ENCODE measurements at places on chromosomes 4 and X.

- no peak for DNase-seq
Observed at GRCh38 chrX:23804578-23804977, 21.6 kb downstream of the SAT1 start.

GRCh38 chr4:93066749-93067148 is 761.8 kb upstream of the ATOH1 start:
- no peak for DNase-seq

GRCh38 chrX:129769467-129770154 is 10.1 kb upstream of the SASH3 start:
- peak; percentile 82 for DNase-seq

DNA sequence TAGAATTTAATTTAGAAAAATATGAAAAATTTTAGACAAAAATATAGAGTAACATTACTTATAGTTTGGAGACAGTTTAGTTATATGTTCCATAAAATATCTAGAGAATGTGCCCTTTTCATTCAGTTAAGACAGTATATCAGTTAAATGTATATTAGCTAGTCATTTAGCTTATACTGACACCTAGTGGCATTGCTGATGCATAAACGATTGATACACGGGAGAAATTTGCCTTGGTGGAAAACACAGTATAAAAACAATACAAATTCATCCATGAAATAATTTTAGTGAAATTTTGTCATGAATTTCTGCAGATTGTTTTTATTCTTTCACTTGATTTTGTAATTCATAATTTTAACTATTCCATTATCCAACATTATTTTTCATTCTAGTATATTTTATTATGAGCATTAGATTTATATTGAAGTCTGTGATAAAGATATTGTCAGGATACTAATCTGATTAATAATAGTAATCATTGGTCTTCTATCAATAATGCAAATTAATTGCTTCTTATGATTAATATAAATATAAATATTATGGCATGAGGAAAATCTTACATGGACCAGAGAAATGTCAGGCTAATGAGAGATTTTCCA is 219.0 kb downstream of the TLL1 start:
- DNase-seq, result peak; percentile 30

- DNase-seq, result no peak
Observed at GRCh38 chr4:146224326-146224966, 10.1 kb downstream of the REELD1 start.

DNA sequence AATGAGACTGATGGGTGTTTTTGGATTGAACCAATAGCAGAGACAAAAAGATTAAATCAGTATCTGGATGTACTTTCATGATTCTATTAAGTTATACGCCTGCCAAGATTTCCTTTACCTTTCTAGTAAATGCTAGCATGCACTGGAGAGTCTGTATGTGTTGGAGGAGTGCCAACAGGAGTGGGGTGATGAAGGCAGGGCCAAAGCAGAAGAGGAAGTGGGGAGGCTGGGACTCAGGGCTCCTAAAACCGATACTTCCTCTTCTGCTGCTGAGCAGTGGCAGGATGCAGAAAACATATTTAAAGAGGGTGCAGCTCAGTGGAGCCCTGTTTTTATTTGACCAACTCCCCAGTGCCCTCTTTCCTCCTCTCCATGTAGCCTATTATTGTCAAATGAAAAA is 5.6 kb downstream of the CYSLTR1 start:
- peak; percentile 69 for DNase-seq

DNA sequence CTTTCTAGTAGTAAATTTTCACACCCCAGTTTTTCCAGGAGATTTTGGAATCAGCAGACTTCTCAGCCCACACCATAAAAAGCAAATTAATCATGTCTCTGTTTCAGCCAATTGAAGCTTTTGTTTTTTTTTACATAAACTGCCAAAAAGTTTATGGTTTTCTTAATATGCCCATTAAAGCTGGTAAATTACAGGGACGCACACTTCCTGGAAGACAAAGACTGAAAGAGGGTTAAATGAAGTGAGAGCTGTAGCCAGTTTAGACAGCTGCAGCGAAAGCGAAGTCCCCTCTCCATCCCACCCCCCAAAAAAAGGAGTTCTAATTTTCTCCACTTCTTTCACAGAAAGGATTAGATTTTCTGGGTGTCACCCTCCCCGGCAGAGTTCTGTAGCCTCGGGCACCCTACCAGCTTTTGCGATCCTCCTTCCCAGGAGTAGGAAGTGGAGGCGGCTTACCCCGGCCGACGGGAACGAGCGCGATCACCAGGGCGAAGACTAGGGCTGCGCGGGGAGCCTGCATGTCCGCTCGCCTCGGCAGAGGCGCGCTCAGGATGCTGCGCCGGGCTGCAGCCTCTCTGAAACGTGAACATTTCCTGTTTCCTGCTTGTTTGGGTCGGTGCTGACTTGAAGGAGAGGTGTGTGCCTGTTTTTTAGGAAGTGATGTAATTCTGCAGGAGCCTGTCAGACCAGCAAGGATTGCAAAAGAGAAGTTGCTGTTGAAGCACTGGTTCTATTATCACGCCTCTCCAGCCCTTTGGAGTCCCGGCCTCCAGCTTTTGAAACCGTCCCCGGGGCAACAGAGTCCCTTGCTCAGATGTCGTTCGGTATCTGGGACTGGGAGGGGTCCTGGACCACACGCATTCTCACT is at the start of gene TMEM154:
TMEM154 (minus strand) TSS at position 584 of the 868 bp plus-strand sequence; CDS start at position 520, 64 bp downstream.
- DNase-seq, result peak; percentile 82

- DNase-seq, result no peak
Observed at GRCh38 chr4:96708766-96709165, 868.9 kb downstream of the PDHA2 start.

DNA sequence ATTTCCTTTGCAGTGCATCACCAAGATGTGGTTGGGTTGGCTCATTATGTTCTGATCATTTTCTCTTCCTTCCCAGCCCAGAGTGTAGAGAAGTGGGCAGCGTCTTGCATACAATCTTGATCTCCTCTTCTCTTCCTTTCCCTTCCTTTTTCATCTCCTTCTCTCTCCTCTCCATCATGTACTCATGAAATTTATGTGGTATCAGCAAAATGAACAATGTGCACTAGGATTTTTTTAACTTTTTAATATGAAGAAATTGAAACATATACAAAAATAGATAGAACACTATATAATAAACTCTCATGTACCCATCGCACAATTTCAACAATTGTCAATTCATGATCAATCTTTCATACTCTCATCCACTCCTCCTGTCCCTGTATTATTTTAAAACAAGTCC is 593.5 kb downstream of the BCOR start:
- DNase-seq, result no peak

- DNase-seq, result no peak
Observed at GRCh38 chr4:22474636-22475310, 41.1 kb downstream of the ADGRA3 start.

DNA sequence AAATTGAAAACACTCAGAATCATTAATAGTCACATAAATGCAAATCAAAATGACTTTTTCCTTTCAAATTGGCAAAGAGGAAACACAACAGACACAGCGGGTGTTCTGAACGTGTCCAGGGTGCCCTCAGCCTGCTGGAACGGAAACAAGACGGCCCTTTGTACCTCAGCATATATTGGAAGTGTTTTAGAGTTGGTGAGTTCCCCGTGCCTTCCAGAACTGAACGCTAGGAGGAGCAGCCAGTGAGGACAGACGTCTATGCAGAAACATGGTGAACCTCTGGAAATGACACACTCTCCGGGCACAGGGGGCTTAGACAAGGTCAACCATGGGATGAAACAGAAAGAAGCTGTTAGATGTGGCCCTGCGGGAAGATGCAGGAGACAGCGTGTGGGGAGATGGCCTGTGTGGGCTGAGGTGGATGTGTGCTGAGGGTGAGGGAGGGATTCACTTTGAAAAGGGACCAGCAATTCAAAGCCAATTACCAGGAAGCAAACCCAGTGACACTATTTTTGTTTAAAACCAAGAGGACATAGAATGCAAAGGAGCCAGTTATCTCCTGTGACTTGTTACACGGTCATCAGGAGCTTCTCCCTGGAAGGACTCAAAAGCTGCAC is 40.4 kb downstream of the RNF212 start:
- DNase-seq, result peak; percentile 56

- DNase-seq, result no peak
Observed at GRCh38 chr4:133186210-133186609, 37.1 kb downstream of the PCDH10 start.

- DNase-seq, result no peak
Observed at GRCh38 chr4:5003372-5003857, 15.8 kb downstream of the CYTL1 start.

GRCh38 chr4:172963498-172964294 is 204.9 kb upstream of the GALNT7 start:
- no peak for DNase-seq

GRCh38 chr4:186658657-186659056 is 65.0 kb downstream of the FAT1 start:
- DNase-seq, result no peak

DNA sequence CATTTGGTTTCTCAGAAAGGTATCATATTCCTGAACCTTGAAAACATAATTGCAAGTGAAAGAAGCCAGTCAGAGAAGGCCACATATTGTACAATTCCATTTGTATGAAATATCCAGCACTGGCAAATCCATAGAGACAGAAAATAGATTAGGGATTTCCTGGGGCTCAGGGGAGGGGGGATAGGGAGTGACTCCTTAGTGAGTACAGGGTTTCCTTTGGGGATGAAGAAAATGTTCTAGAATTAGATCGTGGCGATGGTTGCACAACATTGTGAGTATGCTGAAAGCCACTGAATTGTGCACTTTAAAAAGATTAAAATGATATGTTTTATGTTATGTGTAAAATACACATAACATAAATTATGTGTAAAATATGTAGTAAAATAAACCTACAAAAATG is 10.3 kb downstream of the XPNPEP2 start:
- no peak for DNase-seq

DNA sequence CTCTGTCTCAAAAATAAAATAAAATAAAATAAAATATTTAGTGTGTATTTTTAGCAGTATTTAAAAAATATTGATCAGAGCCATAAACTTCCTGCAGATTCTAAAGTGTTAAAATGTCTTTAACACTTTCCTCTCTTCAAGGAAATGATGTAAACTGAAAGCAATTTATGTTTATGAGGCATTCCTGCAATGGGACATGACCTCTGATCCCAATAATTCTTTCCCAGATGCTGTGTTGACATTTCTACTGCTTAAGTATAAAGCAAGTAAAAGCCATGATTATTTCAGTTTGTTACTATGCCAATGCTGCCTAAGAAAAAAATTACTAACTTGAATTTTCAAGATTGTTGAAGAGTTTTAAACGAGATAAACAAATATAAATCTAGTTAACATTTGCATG is 29.0 kb downstream of the COQ2 start:
- DNase-seq, result no peak

DNA sequence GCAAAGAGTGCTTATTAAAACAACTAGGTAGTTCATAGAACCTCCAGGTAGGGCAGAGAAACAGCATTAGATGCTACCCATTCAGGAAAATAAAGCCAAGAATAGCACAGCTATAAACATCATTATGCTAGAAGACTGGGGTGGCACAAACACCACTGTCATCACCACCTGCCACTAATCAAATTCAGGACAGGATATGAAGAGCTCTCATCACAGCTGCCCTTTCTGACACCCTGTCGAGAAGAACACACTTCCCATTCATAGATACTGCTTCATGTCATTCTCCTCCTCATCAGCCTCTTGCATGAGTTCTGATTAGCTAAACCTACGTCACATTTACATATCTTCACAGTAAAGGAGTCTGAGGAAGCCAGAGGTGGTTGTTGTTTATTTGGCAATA is 692.3 kb upstream of the HS3ST1 start:
- no peak for DNase-seq

DNA sequence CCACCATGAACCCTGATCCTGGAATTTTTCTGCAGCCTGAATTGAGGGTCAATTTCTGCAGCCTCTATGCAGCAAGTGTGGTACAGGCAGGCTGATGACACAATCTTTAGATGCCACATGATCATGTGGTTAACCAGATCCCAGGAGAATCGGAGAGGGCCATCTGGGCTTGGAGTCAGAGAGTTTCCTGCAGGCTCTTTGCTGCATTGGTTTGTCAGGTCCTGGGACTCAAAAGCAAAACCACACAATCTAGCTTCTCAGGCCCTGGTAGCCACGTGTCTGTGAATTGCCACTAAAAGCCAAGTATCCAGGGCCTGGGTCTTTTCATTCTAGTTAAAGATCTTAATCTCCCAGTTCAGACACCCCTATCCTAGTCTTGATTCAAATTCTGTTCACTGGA is 464.5 kb downstream of the BCOR start:
- DNase-seq, result no peak

GRCh38 chr4:10074767-10075105 is 41.9 kb downstream of the WDR1 start:
- no peak for DNase-seq

GRCh38 chrX:123186801-123187200 is 2.7 kb downstream of the GRIA3 start:
- DNase-seq, result no peak

DNA sequence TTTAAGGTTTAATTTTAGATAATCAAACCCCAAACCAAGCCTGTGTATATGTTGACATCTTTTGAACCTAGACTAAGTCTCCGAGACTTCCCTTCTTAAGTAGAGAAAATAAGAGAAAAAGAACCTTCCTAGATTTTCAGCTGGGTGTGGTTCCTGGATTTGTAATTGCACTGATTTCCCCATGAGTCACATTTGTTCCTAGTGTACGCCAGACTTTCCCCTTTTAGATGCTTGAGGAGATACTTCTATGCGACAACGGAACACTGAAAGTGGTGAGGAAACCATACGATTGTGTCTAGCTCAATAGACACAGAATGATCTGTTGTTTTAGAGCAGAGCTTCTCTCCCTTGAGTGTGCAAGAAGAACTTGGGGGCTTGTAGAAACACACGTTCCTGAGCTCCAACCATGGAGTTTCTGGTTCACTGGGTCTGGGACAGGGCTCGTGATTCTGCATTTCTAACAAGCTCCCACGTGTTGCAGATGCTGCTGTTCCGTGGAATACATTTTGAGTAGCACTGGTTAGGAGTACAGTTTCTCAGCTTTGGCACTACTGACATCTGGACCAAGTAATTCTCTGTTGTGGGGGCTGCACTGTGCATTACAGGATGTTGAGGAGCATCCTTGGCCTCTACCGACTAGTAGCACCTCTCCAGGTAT is 87.1 kb downstream of the AMELX start:
- no peak for DNase-seq

DNA sequence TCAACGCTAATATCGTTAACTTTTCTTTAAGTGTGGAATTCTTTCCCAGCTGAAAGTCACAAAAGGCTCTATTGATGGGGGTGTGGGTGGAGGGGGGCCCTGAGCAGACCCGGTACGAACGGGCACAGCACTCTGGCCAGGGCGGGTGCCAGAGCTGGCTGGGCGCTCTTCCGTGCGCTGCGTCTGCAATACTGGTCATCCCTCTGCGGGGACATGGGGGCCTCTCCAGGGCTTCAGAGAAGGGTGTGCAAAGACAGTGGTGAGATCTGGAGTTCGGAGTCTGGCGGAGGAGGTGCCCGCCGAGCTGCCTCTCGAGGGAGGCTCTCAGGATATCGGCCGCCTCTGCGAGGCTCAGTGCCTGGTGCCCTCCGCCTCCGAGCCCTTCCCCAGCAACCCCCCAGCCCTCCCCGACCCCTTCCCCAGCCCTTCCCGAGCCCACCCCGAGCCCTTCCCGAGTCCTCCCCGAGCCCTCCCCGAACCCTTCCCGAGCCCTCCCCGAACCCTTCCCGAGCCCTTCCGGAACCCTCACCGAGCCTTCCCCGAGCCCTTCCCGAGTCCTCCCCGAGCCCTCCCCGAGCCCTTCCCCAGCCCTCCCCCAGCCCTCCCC is 34.3 kb downstream of the FGFRL1 start:
- no peak for DNase-seq

GRCh38 chrX:29876733-29877132 is 338.6 kb upstream of the MAGEB2 start:
- no peak for DNase-seq
